Fibroblast of villous mesenchyme (primary cell): ENCODE measurements at places on chromosomes 12 and 14. TPM values are rescaled to one million over a fixed set of nuclear protein-coding genes. Genes with fewer than 3 reads are reported as not detected.

Gene ZC2HC1C
- total RNA-seq = 0.64 and 2.2 TPM in 2 replicates

Gene MAP1LC3B2
- total RNA-seq = 0.32 and 0.43 TPM in 2 replicates

- DNase-seq = no peak
These were observed 12.0 kb downstream of the GNG2 start for GRCh38 chr14:51872396-51872795.

- DNase-seq = no peak
These were observed 188.2 kb upstream of the FRMD6 start for GRCh38 chr14:51463461-51463860.

GRCh38 chr12:111458546-111459172 is 52.9 kb downstream of the SH2B3 start:
- no peak for DNase-seq

DNA sequence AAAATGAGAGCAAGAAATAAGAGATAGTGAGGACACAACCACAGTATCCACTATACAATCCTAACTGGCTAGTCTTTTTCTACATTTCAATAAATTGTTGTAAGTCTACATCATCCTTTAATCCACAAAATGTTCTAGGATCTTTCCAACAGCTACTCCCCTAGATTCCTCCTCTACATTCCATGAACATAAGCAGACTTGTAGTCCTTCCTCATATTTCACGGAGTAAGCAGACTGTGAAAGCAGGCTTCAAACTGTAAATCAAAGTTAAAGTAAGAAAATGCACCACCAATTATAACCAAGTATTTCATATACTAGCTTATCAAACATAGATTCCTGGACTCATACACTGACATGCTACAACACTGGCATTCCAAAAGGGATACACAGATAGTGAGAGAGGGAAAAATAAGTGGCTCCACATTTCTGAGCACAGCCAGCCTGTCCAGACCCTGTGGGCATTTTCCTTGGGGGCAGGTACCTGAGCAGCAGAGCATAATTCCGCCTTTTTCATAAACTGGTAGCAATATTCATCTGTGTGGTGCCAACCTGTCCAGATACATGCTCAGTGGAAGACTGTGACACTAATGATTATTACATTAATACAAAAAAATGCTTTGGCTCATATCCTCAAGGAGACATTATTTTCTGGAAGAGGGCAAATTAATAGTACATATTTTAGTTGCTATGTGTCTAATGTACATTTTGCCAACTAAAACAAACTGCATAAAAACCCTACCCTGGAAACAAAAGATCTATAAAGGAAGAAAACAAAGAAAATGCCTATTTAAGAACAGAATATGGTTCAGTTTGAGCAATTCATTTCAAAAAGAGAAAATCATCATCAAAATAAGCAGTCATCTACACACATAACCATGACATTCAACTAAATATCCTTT is 113.3 kb upstream of the FSCB start:
- DNase-seq = no peak

- DNase-seq = no peak
These were observed 16.3 kb upstream of the C14orf180 start for GRCh38 chr14:104563191-104563741.

DNA sequence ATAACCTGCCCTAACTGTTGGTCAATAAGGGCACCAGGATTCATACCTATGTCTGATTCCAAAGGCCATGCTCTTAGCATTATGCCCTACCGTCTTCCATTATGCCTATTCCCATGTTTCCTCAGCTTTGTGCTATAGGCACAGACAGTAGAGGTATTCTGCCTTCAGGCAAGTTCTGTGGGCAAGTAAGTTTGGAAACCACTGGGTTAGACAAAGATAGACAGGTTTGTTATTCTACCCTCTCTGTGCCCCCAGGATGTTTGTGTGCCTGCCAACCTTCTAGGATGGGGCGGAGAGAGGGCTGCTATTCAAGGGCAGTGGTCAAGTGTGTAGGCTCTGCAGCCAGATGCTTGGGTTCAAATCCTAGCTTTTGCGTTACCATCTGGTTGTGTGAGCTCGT is 4.6 kb downstream of the RAPGEF3 start:
- no peak for DNase-seq

DNA sequence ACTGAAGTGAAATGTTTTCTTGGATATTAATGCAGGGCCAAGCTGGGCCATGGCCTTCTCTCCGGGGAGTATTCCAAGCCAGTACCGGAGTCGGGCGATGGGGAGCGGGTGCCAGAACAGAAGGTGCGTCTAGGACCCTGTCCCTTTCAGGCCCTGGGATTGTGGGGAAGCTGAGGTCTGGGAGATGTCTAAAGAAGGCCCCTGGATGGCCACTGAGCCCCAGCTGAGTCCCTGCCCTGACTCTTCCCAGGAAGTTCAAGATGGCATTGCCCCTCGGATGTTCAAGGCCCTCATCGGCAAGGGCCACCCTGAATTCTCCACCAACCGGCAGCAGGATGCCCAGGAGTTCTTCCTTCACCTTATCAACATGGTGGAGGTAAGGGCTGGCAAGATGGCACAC is 7.2 kb upstream of the TPI1 start:
- DNase-seq = no peak

DNA sequence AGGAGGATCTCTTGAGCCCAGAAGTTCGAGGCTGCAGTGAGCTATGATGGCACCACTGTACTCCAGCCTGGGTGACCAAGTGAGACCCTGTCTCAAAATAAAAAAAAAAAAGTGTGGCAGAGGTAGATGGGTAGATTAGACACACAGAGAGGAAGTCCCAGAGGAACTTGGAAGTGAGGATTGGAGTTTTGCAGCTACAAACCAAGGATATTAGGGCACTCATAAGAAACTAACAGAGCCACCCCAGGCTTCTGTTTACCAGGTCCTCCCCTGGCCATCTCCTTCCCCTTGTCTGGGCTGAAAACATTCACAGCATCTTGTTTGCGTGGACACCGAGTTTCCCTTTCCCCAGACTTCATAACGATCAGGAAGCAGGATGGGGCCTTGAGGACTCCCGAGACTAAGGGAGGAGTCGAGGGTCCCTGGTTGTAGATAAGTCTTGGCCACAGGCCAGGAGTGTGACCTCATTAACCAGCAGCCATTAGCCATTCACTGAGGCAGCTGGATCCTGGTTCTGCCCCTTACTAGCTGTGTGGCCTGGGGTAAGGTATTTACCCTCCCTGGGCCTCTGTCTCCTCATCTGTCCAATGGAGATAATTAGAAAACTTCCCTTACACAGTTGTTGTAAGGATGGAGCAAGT is 2.1 kb downstream of the MAP1LC3B2 start:
- no peak for DNase-seq

GRCh38 chr12:31370531-31371255 is 44.7 kb upstream of the SINHCAF start:
- peak; percentile 13 for DNase-seq
